ENCODE measurements at places on chromosomes 4 and X. TPM values are rescaled to one million over a fixed set of nuclear protein-coding genes. Genes with fewer than 3 reads are reported as not detected.

The PITX2 gene
- total RNA-seq, result not detected

The CDS1 gene
- 1.3 TPM for total RNA-seq

The ZDHHC9 gene
- 11.9 TPM for total RNA-seq

The AFM gene
- not detected for total RNA-seq

The SLC26A1 gene
- not detected for total RNA-seq

The LPAR4 gene
- total RNA-seq, result 0.36 TPM

The STPG2 gene
- total RNA-seq, result not detected

The SERPINA7 gene
- total RNA-seq, result not detected

The MAGEA11 gene
- total RNA-seq, result not detected

The WAS gene
- total RNA-seq, result 2.3 TPM

The SMIM10 gene
- total RNA-seq, result 4.9 TPM

GRCh38 chr4:155773196-155773800, 14.5 kb downstream of the GUCY1B1 start:
- DNase-seq, result no peak

- DNase-seq, result no peak
These were observed 313.8 kb downstream of the CAMK2D start for GRCh38 chr4:113447769-113448168.

GRCh38 chr4:170007113-170007512, 19.1 kb downstream of the MFAP3L start:
- DNase-seq, result no peak

DNA sequence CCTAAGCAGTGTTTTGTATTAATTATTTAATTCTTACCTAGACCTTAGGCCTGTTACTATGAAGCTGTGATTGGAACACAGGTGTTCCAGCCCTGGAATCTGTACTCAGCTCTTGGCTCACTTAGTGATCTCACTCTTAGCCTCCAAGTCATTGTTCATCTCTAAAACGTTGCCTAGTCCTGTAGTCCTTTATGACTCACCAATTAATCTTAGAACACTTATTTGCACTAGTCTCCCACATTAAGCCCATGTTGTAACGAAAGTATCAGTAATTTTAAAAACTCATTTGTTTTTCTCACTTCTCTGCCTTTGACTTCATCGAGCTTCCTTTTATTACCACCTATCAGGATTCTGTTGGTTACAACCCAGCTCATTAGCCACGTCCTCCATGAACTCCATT, 1224.7 kb upstream of the TENM3 start:
- no peak for DNase-seq

DNA sequence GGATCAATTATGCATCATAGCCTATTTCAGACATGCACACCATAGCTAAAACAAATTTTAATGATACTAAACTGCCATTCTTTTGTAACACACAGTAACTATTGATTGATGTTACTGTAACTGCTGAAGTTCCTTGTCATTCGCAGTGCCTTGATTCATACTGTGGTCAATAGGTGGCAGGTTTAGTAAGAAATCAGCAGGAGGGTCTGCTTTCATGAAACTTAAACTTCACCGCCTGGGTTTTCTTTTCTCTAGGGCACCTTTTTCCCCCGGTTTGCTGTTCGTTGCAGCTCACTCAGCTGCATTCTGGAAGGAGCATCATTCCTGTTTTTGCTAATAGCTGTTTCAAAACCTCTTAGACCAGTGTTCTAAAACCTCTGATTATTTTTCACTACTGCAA, 88.1 kb downstream of the RPA4 start:
- DNase-seq, result no peak

DNA sequence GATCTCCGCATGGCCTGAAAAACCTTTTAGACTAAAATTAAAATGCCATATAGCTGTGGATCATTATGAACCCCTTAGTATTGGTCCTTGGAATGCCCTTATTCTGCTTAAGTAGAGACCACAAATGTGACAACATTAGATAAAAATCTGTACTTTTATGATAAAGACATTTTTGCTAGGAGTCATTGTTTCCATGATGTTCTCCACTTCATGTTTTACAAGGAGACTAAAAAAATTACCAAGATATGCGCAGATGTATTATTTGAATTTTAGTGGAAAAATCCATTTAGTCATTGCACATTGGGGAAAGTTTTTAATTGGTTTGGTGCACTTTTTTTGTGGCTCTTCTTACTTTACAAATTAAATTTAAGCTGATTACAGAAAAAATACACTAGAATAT, 85.1 kb upstream of the HPRT1 start:
- DNase-seq, result no peak

GRCh38 chr4:163350672-163351071, 7.0 kb downstream of the NPY5R start:
- DNase-seq, result no peak

GRCh38 chr4:141731481-141731880, 95.1 kb downstream of the IL15 start:
- no peak for DNase-seq

- DNase-seq, result no peak
These were observed 233.6 kb upstream of the DIPK2B start for GRCh38 chrX:45434231-45434630.

- DNase-seq, result no peak
These were observed 29.8 kb downstream of the YY2 start for GRCh38 chrX:21885568-21885967.

DNA sequence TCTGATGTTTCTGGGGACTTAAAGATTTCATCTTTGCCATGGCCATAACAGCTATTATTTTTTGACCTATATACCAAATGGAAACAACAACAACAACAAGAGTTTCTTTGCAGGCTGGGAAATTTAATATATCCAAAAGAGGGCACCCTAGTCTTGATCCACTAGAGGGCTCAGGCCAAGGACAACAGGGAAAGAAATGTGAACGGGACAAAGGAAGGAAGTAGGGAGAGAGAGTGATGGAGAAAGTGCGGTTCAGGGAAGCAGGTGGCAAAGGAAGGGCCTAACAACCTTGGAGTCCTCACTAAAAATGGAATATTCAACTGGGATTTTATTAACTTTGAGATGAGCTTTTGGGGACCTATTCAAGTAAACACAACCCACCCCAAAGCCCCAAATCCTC, 67.8 kb upstream of the SCML1 start:
- no peak for DNase-seq

DNA sequence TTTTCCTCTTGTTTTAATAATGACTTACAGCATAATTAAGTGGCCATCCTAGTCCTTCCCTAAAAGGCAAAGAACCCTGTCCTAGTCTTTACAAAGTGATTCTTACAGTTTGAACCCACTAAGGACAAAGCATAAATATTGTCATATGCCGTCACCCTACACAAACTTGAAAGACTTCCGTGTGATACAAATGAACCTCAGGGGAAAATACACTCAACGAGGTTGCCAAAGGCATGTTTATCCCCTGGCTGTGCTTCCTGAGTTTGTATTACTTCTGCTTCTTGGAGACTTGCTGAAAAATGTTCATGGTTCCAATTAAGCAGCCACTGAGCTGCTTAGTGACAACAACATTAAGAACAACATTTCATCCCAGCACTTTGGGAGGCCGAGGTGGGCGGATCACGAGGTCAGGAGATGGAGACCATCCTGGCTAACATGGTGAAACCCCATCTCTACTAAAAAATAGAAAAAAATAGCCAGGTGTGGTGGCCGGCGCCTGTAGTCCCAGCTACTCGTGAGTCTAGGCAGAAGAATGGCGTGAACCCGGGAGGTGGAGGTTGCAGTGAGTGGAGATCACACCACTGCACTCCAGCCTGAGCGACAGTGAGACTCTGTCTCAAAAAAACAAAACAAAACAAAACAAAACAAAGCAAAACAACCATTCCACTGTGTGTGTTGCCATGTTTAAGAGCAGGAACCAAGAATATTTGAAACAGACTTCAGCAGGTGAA, 16.2 kb downstream of the RASSF6 start:
- DNase-seq, result no peak
